ENCODE measurements at places on chromosomes 4 and X. TPM values are rescaled to one million over a fixed set of nuclear protein-coding genes. Genes with fewer than 3 reads are reported as not detected.

The ADH7 gene
- total RNA-seq = not detected

The TACR3 gene
- total RNA-seq = not detected

The HTN1 gene
- total RNA-seq = not detected

The CCDC160 gene
- not detected for total RNA-seq

The DMRTC1 gene
- 0.61 TPM for total RNA-seq

The IGFBP7 gene
- 661 TPM for total RNA-seq

The SOD3 gene
- total RNA-seq = 198 TPM

The WWC2 gene
- total RNA-seq = 142 TPM

The BST1 gene
- 11.0 TPM for total RNA-seq

The ANXA10 gene
- total RNA-seq = not detected

The CXCL3 gene
- 9.7 TPM for total RNA-seq

The PHKA2 gene
- total RNA-seq = 25.5 TPM

The SPIN2A gene
- total RNA-seq = 0.69 TPM

The TMEM33 gene
- total RNA-seq = 71.3 TPM

The ANK2 gene
- 12.0 TPM for total RNA-seq

The OTC gene
- 1.7 TPM for total RNA-seq

The MBNL3 gene
- total RNA-seq = 22.9 TPM

The SLC6A14 gene
- 50.2 TPM for total RNA-seq

The TSPAN6 gene
- 13.9 TPM for total RNA-seq

The ABCD1 gene
- total RNA-seq = 15.1 TPM

The CNGA2 gene
- total RNA-seq = not detected

The SORBS2 gene
- total RNA-seq = 44.9 TPM
